Activated naive CD8-positive, alpha-beta T cell treated with anti-CD3 and anti-CD28 coated beads, Interleukin-2, amount 50 U/mL, for 24 hours (primary cell): ENCODE measurements at places on chromosomes 3 and 15.

GRCh38 chr15:91216000-91216399 is 115.9 kb downstream of the SV2B start:
- DNase-seq: no peak

GRCh38 chr15:88509964-88510363 is 36.5 kb downstream of the DET1 start:
- no peak for DNase-seq

- no peak for DNase-seq
These were observed 363.4 kb upstream of the ARHGEF26 start for GRCh38 chr3:153757839-153758238.

DNA sequence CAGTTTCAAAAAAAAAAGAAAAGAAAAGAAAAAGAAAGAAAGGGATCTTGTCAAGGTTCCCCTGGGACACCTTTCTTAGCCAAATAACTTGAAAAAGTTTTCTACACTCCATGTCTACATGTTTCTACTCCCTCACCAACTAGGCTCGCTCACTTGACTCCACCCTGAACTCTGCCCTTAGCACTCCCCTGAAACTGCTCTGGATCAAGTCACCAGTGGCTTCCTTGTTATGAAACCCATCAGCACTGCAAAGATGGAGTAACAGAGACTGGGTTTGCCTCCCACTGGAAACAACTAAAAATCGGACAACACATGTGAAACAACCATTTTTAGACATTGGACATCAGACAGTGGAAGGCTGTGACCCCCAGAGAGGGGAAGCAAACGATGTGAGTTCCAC is 36.8 kb downstream of the TMEM40 start:
- DNase-seq: no peak

DNA sequence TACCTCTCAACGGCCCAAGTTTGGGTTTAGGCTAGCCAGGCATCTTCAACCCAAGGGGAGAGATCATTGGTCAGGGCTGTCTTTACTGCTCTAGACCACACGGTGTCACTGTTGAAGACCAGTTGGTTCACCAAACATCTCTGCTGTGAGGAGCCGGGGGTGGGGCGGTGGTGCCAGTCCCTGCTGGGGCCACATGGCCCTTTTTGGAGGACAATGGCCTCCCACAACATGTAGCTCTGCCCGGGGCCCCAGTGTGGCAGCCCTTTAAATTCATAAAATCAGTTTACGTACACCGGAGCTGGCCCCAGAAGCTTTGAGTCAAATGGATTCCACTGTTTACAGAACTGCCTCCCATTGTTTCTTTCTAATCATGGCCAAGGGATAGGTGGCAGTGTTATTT is 19.1 kb upstream of the TM4SF18 start:
- peak; percentile 29 for DNase-seq

DNA sequence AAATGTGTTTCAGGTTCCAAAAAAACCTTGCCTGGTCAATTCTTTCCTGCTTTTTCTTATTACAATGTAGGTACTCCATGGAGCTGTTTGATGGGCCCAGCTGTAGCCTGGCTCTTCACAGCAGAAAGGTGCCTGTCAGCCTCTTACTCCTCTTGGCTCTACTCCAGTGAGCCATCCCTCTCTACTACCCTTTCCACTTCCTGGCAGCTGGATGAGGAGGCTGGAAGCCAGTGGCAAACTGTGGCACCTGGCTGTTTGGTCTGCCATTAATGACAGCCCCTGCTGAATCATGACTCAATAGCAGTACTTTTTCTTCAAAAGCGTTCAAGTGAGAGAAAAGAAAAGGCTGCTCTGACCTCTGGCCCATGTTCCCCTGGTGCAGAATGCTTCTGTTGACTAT is 618.1 kb downstream of the PYDC2 start:
- DNase-seq: no peak

DNA sequence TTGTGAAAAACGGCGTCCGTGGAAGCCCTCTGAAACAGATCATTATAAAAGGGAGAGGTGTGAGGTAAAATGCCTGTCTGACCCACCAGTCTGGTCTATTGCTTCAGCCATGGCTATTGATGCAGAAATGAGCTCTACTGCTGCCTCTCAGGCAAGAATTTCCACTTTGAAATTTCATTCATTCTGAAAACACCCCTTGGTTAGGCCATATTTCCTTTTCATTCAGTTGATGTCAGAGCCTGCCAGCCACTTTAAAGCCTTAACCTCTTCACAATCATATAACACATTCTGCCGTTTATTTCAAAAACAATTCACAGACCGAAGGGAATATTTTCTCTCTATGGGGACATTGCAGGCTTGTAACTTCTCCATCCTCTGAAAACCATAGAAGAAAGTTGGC is 71.9 kb downstream of the FOXB1 start:
- DNase-seq: peak; percentile 3

GRCh38 chr3:139764936-139765335 is 87.2 kb upstream of the NMNAT3 start:
- DNase-seq: no peak

DNA sequence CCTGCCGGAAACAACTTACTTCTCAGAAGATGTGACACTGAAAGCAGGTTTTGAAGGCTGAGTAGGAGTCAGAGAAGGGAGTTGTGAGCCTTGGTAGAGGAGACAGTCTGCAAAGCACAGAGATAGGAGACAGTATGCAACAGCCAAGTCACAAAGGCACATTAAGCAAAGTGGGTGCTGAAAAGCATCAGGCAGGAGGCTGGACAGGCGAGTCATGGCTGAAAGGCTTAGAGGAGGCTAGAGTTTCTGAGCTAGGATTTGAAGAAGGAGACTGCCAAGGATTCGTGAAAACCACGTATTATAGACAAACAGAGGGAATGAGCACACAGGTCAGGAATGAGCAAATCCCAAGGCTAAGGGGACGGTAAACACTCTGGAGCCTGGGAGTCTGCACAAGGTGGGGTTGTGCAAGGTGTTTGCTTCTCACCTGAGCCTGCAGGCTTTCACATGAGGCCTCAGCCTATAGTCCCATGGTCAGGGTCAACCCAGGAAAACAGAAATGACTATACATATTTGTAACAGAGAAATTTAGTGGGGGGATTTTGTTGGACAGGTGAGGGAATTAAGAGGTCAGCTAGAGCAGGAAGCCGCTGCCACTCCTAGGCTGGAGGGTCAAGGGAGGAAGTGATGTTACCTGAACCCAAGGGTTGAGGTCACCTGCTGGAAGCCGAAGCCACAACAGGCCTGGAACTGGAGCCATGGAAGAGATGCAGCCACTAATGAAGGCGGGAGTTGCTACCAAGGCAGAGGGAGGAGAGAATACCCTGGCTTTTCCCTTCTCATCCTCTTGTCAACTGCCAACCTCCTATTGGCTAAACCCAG is 23.1 kb upstream of the TRIM71 start:
- DNase-seq: no peak

GRCh38 chr3:67357610-67358458 is 296.6 kb downstream of the SUCLG2 start:
- no peak for DNase-seq

DNA sequence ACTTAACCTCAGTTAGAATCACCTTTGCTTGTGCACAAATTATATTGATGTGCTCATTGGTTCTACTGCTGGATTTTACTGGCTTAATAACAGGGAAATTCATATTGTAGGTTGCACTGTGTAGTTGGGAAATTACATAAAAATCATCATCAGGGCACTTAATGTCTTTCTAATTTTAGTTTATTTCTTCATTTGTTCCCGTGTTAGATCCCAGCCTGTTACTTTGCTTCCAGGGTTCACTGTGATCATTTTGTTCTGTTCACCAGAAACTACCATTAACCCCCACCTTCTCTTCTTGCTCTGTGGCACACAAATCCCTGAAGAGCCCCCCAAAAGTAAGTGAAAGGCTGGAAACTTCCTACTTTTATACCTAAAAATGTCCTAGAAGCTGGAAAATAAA is 80.4 kb downstream of the RARB start:
- DNase-seq: no peak

DNA sequence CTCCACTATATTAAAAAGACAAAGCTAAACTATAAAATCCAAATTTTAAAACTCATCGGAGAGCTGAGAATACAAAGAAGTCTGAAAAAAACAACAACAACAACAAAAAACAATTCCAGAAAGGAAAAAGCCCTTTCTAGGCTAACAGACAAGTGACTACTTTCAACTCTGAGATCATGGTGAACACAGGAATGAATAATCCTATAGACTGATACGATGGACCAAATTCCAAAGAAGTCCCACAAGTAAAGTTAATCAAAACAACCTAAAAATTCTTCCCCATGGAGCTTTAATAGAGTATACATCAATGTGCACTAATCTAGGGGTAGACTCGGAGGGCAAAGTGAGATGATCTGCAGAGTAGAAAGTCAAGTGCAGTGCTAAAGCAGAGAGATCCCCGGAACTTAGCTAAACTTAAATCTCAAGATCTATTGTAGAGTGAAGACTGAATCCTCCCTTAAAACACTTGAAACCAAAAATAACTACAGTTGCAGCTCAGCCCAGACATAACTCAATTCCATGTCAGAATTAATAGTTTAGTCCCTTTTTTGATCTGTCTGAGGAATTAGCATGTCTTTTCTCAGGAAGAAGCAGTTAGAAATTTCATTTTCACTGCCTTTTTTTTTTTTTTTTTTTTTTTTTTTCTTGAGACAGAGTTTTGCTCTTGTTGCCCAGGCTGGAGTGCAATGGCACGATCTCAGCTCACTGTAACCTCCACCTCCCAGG is 43.5 kb downstream of the MYO9A start:
- no peak for DNase-seq

GRCh38 chr3:70973558-70973957 is 610.0 kb downstream of the FOXP1 start:
- no peak for DNase-seq

DNA sequence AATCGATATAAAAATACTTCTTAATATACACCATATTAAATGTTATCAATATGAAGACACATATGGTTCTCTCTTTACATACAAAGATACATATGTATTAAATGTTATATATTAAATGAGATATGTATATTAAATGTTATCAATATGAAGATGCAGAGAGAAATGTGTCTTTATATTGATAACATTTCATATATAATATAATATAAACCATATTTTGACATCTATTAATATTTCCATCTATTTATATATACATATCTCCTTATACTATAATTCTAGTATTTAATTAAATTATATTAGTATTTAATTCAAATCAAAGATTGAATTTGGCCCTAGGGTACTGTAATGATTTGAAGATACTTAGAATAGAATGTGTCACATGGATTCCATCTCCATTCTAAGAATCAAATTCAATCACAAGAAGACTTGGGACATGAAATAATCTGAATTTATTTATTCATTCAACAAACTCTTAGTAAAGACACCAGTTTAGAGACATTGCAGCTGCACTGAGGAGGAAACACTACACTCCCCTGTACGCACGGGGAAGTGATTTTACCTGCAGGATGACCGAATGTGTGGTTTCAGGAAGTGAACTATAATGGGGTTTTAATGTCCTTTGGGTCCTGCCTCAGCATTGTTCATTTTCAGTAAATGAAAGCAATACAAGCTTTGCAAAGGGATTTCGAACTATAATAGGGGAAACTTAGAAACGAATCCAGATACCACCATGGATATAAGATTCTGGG is 365.1 kb downstream of the MECOM start:
- no peak for DNase-seq

GRCh38 chr3:149600634-149601033 is 57.2 kb downstream of the WWTR1 start:
- DNase-seq: no peak

DNA sequence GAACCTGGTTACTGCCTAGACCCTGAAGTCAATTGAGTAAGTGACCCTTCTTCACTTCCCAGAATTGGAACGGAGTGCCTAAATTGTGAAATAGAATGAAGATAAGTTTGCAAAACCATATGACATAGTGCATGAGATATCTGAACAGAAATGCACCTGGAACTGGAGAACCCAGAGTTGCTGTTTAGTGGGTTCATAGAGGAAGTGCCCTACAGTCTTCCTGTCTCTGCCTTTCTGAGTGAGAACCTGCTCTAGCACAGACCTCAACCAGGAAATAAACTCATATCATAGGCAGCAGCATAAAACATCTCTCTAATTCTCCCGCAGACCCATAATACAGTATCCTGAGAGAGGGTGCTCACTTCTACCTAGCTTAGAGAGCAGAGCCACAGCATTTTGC is 82.9 kb downstream of the EOMES start:
- no peak for DNase-seq

DNA sequence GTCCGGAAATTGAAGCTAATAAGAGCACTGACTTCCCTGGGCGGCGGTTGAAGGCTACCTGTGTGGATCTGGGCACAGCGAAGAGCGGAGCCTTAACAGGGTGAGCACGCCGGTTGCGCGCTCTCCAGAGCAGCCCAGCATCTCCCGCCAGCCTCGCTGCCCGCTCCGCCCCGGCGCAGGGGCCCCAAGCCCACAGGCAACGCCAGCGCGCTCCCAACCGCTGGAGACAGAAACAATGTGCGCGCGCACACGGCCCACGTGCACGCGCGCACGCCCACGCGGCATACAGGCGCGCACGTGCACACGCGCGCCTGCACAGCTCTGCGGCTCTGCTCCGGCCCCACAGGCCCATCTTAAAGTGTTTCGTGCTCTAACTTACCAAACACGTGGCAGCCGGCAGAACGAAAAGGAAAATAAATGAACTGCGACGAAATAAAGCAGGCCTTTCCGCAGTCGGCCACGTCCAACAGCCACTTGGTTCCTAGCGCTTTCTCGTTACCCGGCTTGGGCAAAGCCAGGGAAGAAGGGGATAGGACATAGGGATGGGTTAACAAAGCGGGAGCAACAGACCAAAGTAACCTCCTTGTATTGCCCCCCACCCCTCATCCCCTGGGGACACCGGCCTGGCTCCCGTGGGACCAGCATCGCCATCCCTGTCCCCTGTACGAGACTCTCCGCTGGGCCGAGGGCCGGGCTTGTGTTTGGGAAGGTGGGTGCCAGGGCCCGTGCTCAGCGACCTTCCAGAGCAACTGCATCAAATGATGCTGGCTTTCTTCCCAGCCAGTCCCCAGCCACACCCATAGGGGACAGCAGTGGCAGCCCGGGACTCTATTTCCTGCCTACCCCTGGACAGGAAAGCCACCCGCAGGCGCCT is 203.7 kb downstream of the ABHD5 start:
- DNase-seq: peak; percentile 49

DNA sequence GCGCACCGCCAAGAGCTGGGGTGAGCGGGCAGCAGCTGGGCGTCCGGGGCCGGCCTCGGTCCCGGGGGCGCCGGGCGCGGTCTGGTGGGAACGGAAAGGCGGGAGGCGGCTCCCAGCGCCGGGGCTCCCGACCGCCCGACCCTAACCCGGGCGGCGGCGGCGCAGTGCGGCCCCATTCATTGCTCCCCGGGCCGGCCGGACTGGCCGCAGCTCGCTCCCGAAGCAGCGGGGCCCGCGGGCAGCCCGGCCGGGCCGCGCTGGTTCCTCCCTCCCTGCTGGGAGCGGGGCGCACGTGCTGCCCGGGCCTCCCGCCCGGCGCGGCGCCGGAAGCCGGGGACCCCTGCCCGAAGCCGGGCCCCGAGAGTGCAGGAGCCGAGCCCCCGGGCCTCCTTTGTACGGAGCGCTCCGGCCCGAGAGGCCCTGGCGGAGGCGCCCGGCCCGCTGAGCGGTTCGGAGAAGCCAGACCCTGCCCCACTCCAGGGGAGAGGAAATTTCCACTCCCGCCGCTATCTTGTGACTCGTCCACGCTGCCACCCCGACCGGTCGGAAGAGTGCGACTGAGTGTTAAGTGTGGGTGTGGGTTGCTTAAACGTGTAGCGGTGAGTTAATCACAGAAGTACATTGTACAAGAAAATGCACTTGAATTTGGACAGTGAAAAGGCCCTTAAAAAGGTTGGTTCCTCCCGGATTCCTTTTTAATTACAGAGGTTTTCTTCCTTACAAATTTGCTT is 613 bp downstream of the ATP1B3 start:
- DNase-seq: peak; percentile 63

GRCh38 chr3:139252719-139253118 is 91.1 kb upstream of the MRPS22 start:
- no peak for DNase-seq
